ENCODE measurements at places on chromosomes 11 and 22. TPM values are rescaled to one million over a fixed set of nuclear protein-coding genes. Genes with fewer than 3 reads are reported as not detected.

The GAL gene
- not detected for total RNA-seq

- DNase-seq = no peak
Measured at GRCh38 chr11:41118521-41118920, 340.9 kb downstream of the LRRC4C start.

DNA sequence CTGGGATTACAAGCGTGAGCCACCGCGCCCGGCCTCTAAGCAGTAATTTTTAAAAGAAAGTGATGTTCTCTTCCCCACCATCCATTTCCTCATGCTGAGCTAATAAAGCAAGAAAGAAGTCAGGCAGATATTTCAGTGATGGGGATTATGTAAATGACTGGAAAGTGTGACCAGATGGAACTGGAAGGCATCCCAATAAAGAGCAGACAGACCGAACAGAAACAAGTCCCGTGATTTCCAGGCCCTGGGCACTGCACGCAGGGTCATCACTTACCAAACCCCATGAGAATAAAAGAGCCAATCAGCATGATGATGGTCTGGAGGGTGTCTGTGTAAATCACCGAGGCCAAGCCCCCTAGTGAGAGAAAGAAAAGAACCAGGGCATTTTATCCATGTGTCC lies 18.2 kb downstream of the SLC5A4 start:
- DNase-seq = no peak

The TRIM48 gene
- not detected for total RNA-seq

DNA sequence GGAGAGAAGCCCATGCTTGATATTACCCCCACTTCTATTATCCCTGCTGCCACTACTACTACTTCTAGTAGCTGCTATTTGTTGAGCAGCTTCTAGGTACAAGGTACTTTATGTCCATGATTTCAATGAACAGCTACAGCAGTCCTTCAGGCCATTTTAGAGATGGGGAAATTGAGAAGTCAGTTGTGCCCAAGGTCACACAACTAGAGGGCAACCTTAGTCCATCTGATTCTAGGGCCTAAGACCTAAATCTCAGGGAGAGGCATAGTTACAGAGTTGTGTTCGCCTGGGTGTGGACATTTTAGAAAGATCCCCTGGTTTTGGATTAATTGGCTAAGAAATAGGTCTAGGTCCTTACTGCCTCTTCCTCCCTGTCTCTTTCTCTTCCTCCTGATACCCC lies 52.3 kb downstream of the MICAL2 start:
- no peak for DNase-seq

- DNase-seq = no peak
Measured at GRCh38 chr22:17086296-17086695, 1.5 kb downstream of the IL17RA start.

GRCh38 chr11:62627713-62628112 lies 5.9 kb upstream of the B3GAT3 start:
- no peak for DNase-seq

The PGR gene
- 4.2 TPM for total RNA-seq

The TMEM41B gene
- total RNA-seq = 61.7 TPM

- DNase-seq = no peak
Measured at GRCh38 chr22:25644122-25644521, 79.6 kb downstream of the GRK3 start.

- DNase-seq = no peak
Measured at GRCh38 chr22:23113847-23114720, 27.7 kb downstream of the RSPH14 start.

DNA sequence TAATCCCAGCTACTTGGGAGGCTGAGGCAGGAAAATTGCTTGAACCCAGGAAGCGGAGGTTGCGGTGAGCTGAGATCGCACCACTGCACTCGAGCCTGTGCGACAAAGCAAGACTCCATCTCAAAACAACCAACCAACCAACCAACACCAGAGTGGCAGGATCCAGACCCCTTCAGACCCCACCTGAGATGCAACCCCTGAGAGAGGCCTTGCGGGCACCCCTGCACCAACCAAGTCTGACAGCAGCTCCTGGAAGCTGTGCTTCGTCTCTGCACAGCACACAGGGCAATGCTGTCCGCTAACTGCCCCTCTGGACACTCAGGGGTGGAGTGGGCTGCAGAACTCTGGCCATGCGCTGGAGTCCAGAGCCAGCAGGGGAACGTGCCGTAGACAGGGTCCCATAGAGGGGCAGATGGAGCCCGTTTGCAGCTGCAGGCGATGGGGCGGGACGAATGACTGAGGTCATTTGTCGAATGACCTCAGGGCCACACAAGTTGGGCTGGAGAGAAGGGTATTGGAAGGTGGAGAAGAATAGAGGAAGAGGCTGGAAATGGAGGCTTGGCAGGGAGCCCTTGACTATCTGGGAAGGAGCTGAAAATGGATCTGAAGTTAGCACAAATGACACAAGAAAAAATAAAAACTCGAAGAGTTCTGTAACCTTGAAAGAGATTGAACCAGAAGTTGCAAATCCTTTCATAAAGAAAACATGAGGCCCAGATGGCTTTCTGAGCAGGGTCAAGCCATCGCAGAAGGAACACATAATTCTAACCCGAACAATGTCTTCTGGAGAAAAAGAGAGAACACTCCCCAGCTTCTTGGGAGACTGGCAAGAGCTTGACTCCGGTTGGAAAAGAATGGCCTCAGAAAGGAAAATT lies 199.7 kb downstream of the CTTN start:
- DNase-seq = no peak

DNA sequence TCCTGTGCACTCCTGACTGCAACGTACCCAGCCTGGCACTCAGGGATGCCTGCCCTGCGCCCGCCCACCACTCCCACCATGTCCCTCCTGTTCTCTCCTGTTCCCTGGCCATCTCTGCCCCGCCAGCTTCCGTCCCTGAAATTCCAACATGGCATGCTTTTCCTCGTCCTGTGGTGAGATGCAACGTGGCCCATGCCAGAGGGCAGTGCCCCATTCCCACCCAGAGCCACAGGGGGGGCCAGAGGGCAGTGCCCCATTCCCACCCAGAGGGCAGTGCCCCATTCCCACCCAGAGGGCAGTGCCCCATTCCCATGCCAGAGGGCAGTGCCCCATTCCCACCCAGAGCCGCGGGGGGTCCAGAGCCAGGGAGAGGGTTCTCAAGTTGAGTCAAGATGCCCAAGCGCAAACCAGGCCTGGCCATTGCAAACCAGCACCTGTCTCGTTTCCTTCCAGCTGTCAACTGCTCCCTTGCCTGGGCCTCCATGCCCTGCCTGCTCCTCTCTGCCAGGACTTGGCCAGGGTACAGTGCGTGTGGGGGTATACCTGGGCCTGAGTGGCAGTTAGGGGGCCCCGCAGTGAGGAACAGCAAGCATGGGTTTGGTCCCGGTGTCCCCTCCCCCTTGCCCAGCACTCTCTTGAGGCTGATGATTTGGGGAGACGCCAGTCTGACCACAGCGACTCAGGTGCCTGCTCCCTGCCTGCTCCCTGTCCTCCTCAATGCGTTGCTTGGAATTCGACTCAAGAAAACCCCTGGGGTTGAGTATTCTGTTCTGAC lies 14.6 kb downstream of the B3GAT1 start:
- DNase-seq = no peak

DNA sequence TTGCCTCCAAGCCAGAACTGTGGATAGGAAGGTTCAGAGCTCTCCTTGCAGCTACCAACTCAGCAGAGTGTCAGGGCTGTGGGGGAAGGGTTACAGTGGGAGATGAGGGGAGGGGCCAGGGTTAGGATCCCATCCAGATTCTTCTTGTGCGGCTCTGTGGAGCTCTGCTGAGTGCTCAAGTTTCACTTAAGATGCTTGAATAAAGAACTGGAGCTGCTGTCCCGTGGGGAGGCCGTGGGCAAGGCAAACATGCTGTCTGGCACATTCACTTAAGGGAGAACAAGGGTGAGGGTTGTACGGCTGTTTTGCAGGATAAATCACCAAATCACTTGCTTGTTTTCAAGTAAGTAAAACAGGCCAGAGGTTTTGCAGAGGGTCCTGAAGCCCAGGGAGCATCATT lies 197.1 kb downstream of the FAM76B start:
- no peak for DNase-seq

GRCh38 chr11:66232769-66233168 lies 35.7 kb upstream of the RAB1B start:
- DNase-seq = no peak

- DNase-seq = no peak
Measured at GRCh38 chr11:4191031-4191571, 96.5 kb downstream of the RRM1 start.

DNA sequence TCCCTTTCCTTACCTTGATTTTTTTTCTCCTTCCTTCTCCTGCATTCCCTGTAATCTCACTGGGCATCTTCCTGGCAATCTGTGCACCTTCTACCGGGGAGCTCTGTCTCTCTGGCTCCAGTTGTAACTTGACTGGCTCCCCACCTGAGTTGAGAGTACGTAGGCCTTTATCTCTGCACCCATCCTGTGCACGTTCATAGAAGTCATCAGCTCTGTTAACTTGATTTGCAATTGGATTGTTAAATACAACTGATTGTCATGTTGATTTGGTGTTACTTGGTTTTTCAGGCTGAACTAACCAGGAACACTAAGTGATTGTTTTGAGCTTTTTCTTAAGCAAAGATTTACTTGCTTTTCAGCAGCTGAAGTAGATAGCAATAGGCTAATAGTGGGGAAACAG lies 11.8 kb downstream of the SWAP70 start:
- no peak for DNase-seq

DNA sequence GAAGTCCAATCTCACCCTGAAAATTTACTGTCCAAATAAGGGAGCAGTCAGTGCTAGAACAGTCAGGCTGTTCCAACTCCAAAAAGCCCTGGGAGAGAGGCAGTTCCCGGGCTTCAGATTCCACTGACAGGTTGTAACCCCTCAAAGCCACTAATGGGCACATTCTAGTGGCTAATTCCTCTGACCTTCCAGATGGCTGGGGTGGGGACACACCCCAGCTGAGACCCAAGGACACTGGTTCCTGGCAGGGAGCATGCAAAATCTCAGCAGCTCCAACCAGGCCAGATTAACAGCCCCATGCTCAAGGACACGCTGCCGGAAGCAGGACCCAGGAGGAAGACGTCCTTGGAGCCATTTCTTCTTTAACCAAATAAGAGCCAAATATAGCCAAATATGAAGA lies 92.7 kb downstream of the RPL27A start:
- DNase-seq = no peak

The CEND1 gene
- not detected for total RNA-seq

The NXPE1 gene
- not detected for total RNA-seq
